ENCODE measurements at places on chromosomes 6 and 20. TPM values are rescaled to one million over a fixed set of nuclear protein-coding genes. Genes with fewer than 3 reads are reported as not detected.

The UBE2J1 gene
- 57.3 TPM for polyA plus RNA-seq

- no peak for DNase-seq
Measured at GRCh38 chr20:44302026-44302669, 8.9 kb downstream of the FITM2 start.

GRCh38 chr6:31663126-31663960, 1.5 kb downstream of the GPANK1 start:
- DNase-seq: no peak

DNA sequence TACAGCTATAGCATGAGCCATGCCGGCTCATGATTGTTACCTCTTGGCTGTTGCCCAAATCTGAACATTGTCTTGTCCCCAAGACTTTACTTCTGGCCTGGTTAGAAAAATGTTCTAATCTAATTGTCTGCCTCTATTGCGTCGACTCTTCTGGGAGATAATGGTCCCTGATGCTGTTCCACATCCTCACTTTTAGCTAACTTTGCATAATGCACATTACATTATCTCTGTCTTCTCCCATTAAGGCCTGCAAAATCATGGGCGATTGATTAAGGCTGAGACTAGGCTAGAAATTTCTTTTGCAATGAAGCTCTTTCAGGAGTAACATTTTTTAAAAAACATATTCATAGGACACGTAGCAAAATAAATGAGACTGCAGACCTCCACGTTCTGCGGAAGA, 961.0 kb downstream of the KIF16B start:
- no peak for DNase-seq

DNA sequence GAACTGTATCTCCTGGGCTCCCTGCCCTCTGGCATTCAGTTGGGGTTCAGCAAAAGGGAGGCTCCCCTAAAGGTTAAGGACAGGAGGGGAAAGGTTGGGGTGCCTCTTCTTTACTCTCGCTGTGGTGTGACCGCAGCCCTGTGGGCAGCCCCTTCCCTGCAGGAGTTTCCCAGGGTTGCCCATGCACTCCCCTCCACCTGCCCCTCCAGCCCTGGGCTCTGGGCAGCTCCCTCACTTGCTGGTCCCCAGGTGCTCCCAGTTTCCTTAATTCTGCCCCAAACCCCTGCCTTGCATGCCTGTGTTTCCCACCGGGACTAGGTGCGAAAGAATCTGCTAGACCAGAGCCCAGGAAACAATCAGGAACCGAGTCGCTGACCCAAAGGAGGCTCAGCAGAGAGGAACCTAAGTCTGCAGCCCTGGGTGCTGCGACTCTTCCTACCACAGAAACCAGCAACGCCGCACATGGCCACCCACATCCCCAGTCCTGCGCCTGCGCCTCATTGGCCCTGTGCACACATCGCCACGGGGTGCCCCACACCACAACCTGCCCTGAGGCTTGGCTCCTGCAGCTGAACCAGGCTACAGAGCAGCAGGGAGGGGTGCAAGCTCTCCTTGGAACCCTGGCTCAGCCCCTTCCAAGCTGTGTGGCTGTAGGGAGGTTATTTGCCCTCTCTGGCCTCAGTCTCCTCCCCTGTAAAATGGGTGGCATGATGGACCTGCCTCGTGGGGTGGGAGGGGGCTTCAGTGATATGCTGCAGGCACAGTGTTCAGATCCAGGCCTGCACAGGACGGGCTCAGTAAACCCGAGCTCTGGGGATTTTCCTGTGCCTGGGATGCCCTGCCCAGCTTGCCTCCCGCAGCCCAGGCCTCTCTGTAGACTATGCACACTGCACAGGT, 487.6 kb downstream of the PREX1 start:
- no peak for DNase-seq

DNA sequence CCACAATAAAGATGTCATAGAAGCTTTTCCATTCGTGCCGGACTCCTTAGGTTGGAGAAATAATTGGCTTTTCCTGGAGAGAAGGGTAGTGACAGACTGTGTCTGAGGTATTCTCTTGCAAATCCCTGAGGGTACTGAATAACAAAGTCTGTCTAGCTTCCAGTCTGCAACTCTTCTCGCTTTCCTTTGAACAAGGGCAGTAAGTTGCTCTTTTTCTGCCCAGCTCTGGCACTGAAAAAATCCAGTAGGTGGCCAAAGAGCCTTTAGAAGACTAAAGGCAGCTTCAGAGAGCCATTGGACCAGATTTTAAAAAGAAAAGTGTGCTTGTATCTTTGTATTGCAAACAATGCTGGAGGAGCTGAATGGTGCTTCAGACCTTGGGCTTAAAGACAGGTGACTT, 20.7 kb upstream of the RREB1 start:
- DNase-seq: no peak

Data from left renal cortex interstitium (tissue), 4 donors.